NCI-H446 (cell line): ENCODE measurements at places on chromosomes 16 and 17.

- no peak for DNase-seq
Measured at GRCh38 chr17:67253384-67253783, 8.4 kb upstream of the HELZ start.

DNA sequence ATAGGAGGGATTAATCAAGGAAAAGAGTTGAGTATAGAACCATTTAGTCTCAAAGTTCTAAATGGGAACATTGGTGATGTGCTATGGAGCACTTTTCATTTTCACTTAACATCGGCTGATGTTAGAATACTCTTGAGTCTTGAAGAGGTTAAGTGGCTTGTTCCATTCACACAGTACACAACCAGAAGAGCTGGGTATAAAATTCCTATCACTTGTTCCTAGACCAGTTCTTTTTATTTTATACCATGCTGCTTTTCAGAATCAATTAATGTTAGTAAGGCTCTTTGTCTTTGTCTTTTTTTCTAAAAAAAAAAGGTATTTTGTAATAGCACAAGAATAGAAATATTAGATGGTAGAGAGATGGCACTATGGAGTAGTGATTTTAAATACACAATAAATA is 1.7 kb upstream of the KRTAP1-1 start:
- DNase-seq: no peak

DNA sequence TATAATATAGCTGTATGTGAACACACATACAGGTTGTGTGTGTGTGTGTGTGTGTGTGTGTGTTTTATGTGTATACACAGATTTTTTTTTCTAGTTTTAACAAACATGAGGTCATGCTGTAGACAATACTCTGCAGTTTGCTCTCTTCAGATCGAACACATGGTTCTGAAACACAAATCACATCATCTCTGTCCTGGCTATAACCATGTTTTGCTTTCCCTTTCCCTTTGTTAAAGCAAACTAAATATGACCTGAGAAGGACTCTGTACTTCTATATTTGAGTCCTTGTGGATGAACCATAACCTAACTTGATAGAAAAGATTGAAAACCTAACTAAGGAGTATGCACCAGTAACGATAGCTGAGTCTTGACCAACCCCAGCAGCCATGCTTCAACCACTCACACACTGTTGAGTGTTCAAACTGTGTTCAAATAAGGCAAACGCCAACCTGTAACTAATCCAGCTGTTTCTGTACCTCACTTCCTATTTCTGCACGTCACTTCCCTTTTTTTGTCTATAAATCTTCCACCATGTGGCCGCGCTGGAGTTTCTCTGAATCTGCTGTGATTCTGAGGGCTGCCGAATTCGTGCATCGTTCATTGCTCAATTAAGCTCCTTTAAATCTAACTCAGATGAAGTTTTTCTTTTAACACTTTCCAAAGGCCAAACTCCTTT is 303.8 kb downstream of the HS3ST3B1 start:
- DNase-seq: no peak

DNA sequence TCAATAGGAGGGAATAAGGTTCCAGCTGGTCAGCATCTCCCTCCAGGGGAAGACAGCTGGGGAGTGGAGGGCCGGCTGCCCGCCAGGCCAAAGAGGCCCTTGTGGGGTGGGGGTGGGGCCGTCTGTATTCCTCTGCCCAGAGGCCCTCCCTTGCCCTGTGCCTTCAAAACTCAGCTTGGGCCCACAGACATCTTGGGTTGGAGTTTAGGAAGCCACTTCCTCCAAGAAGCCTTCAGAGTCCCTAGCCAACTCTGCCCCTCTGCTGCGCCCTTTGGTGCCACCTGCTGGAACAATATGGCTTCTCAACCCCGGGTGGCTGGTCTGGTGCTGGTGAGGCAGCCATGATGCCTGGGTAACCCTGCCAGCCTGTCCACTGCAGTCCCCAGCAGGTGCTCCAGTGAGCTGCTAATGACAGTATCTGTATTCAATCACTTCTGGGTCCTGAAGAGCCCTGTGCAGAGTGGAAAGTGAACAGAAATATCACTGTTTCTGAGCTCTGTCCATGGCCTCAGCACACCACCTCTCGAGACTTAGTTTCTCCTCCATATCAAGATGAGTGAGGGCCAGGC is 16.7 kb downstream of the HSD11B2 start:
- peak; percentile 24 for DNase-seq

DNA sequence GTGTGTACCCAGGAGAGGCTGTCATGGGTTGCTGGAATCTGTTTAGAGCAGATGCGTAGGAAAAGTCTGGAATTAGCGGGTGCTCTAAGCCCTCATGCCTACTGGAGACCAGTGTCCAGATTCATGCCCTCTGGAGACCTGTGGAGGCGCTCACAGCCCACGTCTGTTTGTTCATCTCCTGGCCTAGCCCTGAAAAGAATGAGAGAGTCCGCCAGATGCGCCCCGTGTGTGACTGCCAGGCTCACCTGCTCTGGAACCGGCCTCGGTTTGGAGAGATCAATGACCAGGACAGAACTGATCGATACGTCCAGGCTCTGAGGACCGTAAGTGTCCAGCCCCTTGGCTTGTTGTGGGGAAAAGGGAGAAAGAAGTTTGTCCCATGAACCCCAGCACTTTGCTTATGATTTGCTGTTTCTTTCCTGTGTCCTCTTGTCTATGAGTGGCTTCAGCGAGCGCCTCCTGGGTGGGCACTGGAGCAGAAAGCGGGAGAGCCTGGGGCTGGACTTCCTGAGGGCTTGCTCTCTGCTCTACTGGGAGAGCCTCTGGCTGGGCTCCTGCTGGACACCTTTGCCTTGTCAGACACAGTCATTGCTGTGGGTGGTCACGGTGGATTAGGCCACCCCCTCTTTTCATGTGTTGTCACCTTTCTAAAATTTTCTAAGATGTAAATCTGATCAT is 35.3 kb downstream of the PRMT7 start:
- DNase-seq: no peak

DNA sequence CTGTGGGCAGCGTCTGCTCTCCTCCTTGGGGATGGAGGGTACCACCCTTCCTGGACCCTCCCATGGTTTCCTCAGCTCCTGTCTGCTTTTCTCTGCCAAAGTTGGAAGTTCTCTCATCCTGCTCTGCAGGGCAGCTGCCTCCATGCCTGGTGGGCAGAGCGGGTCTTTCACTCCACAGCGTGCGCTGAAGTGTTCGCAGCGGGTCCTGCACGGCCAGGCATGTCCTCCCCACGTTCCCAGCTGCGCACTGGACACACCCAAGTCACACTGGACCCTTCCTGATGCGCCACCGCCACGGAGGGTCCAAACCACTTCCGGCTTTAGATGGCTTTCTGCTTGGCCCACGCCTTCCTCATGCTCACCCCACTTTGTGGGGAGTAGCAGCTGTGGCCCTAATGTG is 33.7 kb upstream of the NPTX1 start:
- no peak for DNase-seq

DNA sequence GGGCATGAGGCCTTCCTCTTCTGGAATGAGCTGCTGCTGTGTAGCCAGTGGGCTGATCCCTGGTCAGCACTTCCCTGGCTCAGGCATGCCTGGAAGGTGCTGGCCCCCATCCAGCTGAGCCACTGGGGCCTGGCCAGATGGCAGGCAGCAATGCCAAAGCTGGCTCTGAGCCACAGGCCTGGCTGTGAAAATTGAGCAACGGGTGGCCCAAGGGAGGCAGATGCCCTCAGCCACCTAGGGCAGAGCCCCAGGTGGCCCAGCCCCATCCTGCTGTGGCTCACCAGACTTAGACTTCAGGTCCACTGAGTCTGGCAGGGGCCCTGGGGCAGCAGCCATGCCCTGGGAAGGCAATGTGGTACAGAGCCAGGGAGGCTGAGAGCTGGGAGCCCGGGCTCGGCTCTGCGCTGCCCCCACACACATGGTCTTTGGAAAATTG is 8.5 kb upstream of the CRHR1 start:
- peak; percentile 42 for DNase-seq

GRCh38 chr16:84722068-84722467 is 22.3 kb downstream of the USP10 start:
- no peak for DNase-seq

GRCh38 chr17:52156576-52157570 is 1.6 kb downstream of the CA10 start:
- peak; percentile 62 for DNase-seq

GRCh38 chr17:74130276-74130675 is 73.2 kb upstream of the RPL38 start:
- DNase-seq: no peak

DNA sequence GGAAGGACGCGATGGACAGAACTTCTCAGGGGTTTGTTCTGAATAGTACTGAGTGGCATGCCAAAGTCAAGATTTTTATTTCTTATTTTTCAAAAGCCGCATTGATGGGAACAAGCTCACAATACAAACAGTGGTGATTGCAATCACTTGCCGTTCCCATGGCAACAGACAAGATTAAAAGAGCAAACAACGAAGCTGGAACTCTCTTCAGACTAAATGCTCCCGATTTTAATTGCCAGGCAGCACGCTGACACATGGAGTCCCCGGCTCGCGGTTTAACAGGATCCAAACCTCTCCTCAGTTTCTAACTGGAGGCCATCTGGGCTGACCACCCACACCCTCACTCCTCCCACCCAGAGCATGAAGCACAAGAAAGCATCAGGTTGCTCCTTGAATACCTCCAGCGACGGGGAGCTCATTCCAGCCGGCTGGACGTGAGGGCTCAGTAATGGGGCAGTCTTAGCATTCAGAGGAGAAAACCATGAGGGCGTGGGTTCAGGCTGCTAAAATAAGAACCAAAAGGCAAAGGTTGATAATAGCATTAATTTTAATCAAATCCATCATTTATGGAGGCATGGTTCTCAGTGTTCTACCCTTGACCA is 41.5 kb downstream of the AIPL1 start:
- peak; percentile 3 for DNase-seq

DNA sequence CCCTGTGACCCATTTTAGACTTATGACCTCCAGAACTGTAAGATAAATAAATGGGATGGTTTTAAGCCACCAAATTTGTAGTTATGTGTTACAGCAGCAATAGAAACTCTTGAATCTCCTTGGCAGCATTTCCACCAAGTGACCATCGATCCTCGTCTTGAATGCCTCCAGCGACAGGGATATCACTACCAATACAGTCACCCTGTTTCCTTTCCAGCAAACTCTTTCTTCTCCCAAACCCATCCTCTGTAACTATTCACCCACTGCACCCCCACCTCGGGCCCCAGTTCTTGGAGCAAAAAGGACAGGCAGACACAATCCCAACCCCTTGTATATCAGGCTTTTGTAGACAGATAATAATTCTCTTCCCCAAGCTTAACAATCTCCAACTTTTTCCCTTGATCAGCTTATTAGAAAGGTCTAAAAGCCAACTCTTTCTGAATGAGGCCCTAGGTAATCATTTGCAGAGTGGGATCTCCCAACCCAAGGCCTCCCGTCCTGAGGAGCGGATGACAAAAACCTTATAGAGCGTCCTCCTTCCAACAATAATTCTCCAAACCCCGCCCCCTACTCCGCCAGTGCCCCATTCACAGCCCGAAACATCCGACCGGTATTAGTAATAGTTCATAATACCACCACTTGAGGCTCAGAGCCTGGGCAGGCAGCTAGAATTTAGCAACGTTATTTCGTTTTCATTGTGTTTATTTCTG is 14.7 kb upstream of the PLLP start:
- DNase-seq: peak; percentile 61

GRCh38 chr16:13560151-13560550 is 359.8 kb upstream of the ERCC4 start:
- no peak for DNase-seq

GRCh38 chr16:3485821-3486505 is 9.3 kb downstream of the C16orf90 start:
- no peak for DNase-seq

DNA sequence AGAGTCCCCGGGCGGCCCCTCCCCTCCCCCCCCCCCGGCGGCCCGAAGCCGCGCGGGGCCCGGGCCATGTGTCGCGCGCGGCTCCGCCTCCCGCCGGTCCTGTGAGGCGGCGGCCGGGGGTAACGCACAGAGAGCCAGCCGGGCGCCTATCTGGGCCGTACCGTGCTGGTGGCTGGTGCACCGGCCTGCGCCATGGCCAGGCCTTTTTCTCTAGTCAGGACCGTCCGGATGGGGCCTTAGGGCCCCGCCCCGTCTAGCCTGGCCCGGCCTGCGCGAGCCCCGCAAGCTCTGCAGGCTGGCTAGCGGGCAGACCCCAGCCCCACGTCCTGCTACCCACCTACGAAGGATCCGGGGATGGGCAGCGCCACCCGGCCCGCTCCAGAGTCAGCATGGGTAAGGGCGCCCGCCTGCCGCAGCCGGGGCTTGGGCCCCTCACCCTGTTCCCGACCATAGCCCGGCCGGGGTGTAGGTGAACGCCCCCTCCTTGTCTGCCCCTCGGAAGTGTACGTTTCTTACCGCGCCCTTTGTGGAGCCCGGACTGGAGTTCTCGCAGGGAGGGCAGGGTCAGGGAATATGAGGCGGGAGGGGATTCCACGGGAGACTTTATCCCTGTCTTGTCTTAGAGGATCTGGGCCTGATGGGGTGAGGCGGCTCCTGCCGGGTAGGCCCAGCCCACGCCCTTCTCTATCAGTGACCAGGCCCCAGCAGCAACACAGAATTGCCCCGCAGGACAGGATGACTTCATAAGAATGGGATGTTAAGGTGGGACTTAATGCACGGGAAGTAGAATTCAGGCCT is at the start of gene CENPT:
CENPT (minus strand) TSS at position 630 of the 798 bp plus-strand sequence. CDS start 13,834 bp downstream, outside the sequence.
- DNase-seq: no peak

DNA sequence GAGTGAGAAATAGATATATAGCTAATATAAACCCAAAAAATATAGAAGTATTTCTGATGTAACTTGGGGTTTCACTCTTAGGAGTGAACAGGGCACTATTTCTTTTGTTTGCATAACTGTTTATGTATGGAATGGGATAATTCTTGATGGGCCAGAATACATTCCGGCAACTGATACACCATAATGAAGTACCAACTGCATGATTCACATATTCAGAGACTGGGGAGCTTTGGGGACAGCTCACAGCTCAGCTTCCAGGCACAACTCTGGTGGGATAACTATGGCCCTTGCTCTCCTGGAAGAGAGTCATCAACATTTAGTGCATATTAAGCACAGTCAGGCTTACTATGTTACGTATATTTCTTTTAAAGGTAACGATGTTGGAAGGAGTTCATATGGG is 42.1 kb upstream of the ADCY7 start:
- no peak for DNase-seq
